ENCODE measurements at places on chromosomes 11 and 22.

- no peak for DNase-seq
Measured at GRCh38 chr11:118156531-118157185, 4.0 kb upstream of the SCN4B start.

DNA sequence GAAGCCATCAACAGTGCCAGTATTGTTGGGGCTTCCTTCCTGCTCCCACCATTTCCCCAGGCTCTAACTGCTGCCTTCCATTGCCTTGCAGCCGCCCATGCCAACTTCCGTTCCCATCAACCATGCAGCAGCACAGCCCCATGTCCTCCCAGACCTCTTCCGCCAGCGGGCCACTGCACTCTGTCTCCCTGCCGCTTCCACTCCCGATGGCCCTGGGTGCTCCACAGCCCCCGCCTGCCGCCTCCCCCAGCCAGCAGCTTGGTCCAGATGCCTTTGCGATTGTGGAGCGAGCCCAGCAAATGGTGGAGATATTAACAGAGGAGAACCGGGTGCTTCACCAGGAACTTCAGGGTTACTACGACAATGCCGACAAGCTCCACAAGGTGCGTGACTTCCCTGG, 53.3 kb downstream of the AMOTL1 start:
- DNase-seq = no peak

GRCh38 chr11:68371171-68372041, 59.0 kb downstream of the LRP5 start:
- DNase-seq = no peak

- no peak for DNase-seq
Measured at GRCh38 chr11:77147668-77148321, 19.7 kb downstream of the MYO7A start.

GRCh38 chr22:47155131-47155885, 392.9 kb downstream of the TBC1D22A start:
- DNase-seq = no peak

All from NCI-H2029 treated with DMSO at 0.1 percent for 48 hours (cell line).